ENCODE measurements at places on chromosomes 1 and 21. TPM values are rescaled to one million over a fixed set of nuclear protein-coding genes. Genes with fewer than 3 reads are reported as not detected.

ALX3 gene
- 0.06 TPM for polyA plus RNA-seq

ZNF593OS gene
- 0.12 TPM for polyA plus RNA-seq

PALMD gene
- 35.9 TPM for polyA plus RNA-seq

HSPB7 gene
- 6.6 TPM for polyA plus RNA-seq

ANKRD65 gene
- polyA plus RNA-seq = 12.4 TPM

TNFSF4 gene
- polyA plus RNA-seq = 0.16 TPM

CBR3 gene
- polyA plus RNA-seq = 55.8 TPM

COL24A1 gene
- 0.16 TPM for polyA plus RNA-seq

BTG2 gene
- polyA plus RNA-seq = 9.4 TPM

AKT3 gene
- polyA plus RNA-seq = 4.4 TPM

BLACAT1 gene
- polyA plus RNA-seq = 0.51 TPM

SYT14 gene
- polyA plus RNA-seq = under 0.01 TPM

CAPN9 gene
- not detected for polyA plus RNA-seq

FAM78B gene
- 0.20 TPM for polyA plus RNA-seq

TIAM1 gene
- polyA plus RNA-seq = 19.5 TPM

UBL4B gene
- polyA plus RNA-seq = not detected

CRNN gene
- 5,125 TPM for polyA plus RNA-seq

HRNR gene
- polyA plus RNA-seq = 0.01 TPM

GPR3 gene
- polyA plus RNA-seq = 0.25 TPM

MRPS6 gene
- 24.3 TPM for polyA plus RNA-seq

DNM3 gene
- polyA plus RNA-seq = 0.76 TPM

IGSF3 gene
- polyA plus RNA-seq = 15.5 TPM

NBPF20 gene
- 0.46 TPM for polyA plus RNA-seq

FCRL5 gene
- 0.08 TPM for polyA plus RNA-seq

E2F2 gene
- 5.4 TPM for polyA plus RNA-seq

TAS1R1 gene
- polyA plus RNA-seq = 0.04 TPM

FGGY gene
- polyA plus RNA-seq = 4.4 TPM

FMO2 gene
- polyA plus RNA-seq = 95.4 TPM

CELA3A gene
- 2.6 TPM for polyA plus RNA-seq

TNN gene
- polyA plus RNA-seq = 0.08 TPM

LCE3E gene
- 5.0 TPM for polyA plus RNA-seq

MMP23B gene
- polyA plus RNA-seq = 2.7 TPM

SLC16A4 gene
- polyA plus RNA-seq = 0.47 TPM

PDPN gene
- polyA plus RNA-seq = 11.9 TPM

AMY1B gene
- not detected for polyA plus RNA-seq

LCE1C gene
- polyA plus RNA-seq = not detected

RIMS3 gene
- polyA plus RNA-seq = 0.35 TPM

KCNA2 gene
- 0.15 TPM for polyA plus RNA-seq

KLHDC8A gene
- polyA plus RNA-seq = 5.5 TPM

PRKAB2 gene
- polyA plus RNA-seq = 4.0 TPM

KDM5B gene
- 20.9 TPM for polyA plus RNA-seq
